ENCODE measurements at places on chromosomes 5 and 9.

DNA sequence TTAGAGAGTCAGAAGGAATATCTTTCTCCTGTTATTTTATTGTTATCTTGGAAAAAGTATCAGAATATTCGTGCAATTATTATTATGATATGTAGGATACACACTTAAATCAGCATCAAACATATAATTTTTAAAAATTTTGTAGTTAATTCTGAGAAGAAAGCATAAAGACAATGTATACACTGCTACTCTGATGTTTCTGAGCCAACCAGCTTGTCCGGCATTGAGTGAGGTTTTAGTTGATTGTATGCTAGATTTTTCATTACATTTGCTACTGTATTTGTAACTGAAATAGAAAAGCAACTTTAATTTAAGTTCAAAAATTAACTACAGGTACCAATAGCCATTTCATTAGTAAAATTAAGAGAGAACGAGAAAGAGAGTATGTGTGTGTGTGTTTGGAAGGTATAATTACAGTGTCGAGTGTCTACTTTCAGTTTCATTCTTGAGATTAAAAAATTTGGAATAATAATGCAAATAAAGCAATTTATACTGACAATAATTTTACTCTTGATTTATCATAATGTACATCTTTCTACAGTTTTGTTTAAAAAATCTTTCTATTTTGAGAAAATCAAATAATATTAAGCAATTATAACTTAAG is 160.4 kb upstream of the CDH12 start:
- peak; percentile 35 for DNase-seq

DNA sequence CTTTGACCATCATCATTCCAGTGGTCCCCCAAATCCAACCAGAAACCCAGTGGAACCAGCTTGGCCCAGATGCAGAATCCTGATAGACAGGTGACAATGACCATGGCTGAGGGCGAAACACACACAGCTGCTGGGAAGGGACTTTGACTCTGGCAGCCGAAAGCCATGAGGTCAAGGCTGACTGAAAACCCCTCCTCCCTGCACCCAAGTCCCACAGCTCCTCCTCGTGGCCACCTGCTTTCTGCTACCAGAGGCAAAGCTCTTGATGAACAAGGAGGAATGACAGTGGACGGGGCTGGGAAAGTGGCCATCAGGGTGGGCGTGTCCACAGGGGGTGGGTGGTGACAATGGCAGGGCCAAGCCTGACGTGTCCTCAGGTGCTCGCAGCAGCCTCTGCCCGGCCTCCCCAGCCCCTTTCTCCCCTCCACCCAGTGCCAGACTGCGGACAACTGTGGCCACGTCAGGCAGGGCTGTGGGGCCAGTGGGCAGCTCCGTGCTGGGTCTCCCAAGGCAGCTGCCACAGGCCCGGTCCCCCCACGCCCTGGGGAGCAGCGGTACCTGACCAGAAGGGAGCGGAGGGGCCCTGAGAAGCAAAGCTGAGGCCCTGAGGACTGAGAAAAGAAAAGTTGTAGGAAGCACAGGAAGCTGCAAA is 30.8 kb upstream of the SARDH start:
- DNase-seq = no peak

GRCh38 chr5:77492653-77493000 is 511 bp upstream of the WDR41 start:
- no peak for DNase-seq

DNA sequence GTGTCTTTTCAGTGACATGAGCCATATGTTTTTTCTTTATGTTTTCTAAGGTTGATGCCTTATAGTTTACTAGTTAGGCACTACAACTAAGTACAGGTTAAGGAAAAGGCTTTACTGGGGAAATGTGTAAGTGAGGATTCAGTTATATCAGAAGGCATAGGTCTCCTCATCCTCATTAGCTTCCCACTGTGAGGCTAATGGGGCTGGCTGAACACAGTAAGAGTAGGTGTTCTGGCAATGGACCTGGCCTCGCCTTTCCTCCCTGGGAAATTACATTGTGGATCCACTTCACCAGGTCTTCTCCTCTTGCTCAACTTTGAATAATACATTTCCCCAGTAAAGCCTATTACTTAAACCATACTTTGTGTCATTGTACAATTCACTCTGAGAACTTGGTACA is 225.5 kb downstream of the PTPRD start:
- DNase-seq = no peak

All from NCI-H774 (cell line).